MM.1S (cell line): ENCODE measurements at places on chromosomes 2 and 18.
A peak's percentile ranks its signal among the peaks of the same experiment; 100 is the strongest.

- DNase-seq = no peak
Observed at GRCh38 chr2:203344667-203345066, 16.5 kb downstream of the ABI2 start.

- DNase-seq = no peak
Observed at GRCh38 chr2:99537910-99538485, 48.2 kb upstream of the REV1 start.

DNA sequence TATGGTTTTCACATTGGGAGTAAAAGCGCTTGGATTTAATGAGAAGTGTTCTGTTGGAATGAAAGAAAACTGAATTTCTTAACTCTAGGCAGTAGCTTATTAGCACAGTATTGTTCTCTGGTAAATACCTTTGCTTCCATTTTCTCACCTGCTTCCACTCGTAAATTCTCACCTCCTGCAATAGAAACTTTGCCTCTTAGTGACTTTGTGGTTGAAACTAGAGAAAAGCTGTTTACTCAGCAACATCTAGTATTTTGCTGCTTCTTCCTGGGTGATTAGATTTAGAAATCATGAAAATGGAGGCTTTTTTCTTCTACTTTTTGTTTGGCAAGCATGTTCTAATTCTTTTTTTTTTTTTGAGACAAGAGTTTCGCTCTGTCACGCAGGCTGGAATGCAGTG is 385.4 kb downstream of the SPAG16 start:
- DNase-seq = peak; percentile 84

DNA sequence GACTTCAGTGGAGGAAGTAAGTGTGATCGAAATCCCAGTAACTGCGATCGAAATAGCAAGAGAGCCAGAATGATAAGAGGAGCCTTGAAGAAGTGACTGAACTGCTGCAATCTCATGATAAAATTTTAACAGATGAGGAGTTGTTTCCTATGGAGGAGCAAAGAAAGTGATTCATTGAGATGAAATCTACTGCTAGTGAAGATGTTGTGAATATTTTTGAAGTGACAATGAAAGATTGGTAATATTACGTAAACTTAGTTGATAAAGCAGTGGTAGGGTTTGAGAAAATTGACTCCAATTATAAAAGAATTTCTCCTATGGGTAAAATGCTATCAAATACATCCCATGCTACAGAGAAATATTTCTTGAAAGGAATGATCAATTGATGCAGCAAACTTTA is 780.6 kb downstream of the MBD2 start:
- DNase-seq = no peak

- no peak for DNase-seq
Observed at GRCh38 chr2:43460174-43460546, 135.7 kb downstream of the THADA start.

DNA sequence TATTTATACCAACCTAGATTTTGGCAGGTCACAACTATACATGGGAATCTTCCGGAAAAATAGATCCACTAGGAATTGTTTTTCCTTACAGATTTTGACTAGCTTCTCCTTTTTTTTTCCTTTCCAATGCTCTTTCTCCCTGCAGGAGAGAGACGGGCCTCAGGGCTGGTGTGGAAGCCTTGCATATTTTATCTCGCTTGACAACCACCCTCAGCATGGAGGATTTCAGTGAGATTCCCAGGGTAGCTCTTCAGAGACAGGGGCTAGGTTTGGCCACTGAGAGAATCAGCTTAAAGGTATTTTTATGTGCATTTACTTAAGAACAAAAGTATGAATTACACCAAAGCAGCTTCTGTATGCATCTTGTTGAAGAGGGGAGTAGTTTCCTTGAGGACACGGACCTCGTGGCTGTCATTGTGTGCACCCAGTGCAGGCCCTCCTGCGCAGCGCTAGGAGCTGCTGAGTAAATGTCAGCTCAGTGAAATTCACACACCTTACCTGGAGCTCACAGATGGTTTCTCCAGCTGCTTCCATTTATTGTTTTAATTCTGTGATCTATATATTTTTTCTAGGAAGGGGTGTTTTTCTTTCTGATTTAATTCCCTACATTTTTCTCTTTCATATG is 54.4 kb downstream of the TRAPPC12 start:
- no peak for DNase-seq

DNA sequence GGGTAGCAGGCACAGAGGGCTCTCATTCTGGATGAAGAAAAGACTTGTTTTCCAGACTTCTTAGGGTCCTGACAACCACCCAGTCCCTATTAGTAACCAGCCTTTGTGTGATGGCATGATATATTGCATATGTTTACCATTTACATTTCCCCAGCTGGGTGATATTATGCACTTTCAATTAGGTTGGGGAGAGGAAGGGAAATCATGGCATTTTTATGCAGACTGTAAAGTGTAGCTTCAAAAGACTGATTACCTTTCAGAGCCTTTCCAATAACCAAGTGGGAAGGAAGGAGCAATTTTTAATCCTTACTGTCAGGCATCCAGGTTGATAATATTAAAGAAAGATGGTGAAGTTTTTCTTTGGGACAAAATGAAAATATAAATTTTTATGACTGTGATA is 240.8 kb upstream of the NRP2 start:
- no peak for DNase-seq

DNA sequence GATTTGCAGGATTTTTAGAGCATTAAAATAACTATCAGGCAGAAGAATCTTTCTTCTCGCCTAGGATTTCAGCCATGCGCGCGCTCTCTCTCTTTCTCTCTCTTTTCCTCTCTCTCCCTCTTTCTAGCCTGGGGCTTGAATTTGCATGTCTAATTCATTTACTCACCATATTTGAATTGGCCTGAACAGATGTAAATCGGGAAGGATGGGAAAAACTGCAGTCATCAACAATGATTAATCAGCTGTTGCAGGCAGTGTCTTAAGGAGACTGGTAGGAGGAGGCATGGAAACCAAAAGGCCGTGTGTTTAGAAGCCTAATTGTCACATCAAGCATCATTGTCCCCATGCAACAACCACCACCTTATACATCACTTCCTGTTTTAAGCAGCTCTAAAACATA is 137.0 kb downstream of the MEIS1 start:
- no peak for DNase-seq

DNA sequence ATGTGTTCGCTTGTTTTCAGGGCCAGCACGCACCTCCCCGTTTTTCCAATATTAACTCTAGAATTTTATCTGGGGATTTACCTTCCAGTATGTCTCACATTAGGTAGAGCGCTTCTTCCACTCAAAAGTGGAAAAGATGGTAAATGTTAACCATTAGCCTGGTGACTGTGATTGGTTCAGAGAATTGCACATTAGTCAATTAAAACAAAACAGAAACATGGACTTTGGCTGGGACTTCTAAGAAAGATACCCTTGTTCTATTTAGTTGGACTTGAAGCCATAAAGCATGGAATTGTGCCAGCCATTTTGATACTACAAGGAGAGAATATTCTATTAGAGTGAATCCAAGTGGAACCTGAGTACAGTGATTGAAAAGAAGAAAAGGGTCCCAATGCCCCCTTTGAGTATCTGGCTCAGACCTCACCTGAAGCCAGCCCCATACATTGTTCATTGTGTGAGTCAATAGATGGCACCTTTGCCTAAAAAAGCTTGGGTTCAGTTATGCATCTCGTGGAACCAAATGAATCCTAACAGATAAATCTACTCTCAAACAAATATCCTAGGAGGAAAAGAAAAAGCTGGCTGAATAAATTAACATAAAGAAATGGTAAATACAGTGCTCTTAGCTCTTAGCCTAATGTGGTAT is 354.3 kb downstream of the IRS1 start:
- no peak for DNase-seq

- DNase-seq = no peak
Observed at GRCh38 chr2:241706537-241706936, 4.7 kb downstream of the ING5 start.

GRCh38 chr2:127080226-127080937 is 26.6 kb downstream of the BIN1 start:
- DNase-seq = no peak

DNA sequence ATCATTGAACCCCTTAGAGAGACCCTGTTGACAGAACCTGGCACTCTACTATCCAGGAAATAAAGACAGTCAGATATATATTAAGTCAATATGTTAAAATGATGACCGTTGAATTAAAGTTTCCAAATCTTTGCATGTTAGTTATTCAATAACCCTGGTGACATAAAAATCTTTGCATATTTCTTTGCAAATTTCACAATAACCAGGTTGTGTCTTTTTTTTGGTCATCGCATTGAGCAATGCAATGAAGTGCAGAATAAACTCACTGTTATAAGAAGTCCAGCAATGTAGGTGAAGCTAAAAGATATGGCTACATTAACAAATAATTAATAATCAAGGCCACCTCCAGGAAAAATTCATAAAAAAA is 596.9 kb downstream of the NYAP2 start:
- no peak for DNase-seq

DNA sequence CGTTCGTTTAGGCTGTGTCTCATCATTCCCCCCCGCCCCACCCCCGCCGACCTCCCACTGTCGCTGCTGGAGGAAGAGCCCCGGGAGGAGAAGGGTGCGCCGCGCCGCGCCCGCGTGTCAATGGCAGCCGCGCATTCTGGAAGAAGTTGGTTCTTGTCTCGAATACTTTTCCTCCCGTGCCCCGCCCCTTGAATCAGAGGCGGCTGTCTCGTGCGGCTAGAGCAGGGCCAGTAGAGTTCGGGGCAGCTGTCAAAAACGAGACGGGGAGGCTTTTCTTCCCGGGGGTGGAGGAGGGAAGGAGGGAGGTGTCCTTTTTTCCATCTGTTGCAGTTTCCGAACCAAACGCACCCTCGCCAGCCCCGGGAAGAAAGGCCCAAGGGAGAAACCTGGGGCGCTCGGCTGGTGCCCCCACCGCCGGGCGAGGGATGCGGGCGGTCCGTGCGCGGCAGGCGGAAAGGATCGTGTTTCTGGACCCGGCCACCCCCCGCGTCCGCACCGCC is 410 bp upstream of the TGIF1 start:
- DNase-seq = no peak

DNA sequence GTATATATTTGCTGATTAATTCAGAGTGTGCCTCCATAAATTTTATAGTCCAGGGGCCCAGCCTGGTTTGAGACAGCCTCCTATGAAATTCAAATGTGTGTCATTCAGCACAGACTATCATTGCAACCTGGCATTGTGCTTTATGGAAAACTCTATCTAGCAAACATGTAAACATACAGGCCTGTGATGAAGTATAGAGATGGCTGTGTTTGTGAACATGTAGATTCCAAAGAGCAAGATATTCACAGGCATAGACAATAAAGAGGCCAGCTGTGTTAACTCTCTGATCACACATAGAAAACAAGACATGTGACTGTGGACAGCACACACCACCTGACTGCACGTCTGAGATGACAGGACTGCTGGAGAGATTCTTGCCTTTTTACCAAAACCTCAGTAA is 297.9 kb downstream of the EN1 start:
- DNase-seq = no peak

DNA sequence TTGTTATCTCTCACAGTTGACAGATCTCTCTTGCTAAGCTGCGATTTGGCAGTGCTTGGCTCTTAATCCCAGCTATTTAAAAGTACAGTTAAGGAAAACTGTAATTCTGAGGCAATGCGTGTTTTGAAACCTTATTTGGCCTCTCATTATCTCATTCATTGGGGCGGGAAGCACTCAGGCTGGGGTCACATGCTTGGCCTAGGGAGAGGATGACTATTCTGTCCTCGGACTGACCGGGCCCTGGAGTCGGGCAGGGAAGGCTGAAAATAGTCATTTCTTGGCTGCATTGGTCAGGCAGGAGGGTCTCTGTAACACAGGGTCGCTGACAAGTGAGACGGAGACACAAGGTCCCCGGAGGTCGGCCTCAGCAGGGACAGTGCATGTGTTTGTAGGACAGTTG is 20.2 kb upstream of the EMILIN2 start:
- DNase-seq = no peak

- no peak for DNase-seq
Observed at GRCh38 chr2:144085016-144085415, 434.9 kb downstream of the ZEB2 start.

- no peak for DNase-seq
Observed at GRCh38 chr2:119468154-119468955, 36.7 kb downstream of the TMEM37 start.

GRCh38 chr2:195342061-195342460 is 315.0 kb upstream of the SLC39A10 start:
- no peak for DNase-seq

DNA sequence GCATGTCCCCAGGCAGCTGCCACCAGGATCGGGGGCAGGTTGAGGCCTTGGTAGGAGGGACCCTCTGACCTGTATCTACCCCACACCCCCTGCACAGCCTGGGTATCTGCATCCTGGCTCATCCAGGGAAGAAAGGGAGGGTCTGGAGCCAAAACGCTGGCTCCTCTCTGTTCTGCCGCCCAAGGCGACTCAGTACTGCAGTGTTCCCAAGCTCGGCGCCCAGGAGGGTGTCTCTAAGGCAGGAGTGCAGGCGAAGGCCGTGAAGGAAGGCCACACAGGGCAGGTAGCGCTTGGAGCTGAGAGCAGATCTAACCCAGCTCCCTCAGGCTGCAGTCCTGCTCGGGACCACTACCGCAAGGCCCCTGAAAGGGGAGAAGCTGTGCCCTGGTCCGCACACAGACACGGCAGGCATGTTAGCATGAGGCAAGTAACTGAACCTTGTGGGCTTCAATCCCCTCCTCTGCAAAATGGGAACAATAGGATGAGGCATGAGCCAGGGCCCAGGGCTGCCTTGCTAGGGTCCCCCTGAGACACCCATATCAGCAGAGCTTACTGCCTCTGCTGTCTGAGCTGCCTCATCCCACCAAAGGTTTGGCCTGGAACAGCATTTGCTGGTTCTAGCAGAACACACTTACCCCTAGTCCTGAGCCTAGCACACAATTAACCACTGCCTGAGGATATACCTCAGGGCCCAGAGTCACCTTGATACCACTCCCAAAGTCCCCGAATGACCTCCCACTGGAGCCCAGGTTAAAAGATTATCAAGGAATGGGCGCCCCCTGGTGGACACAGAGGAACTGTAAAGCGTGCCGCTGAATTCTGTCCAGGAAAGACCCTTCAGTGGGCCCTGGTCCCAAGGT is 6.5 kb downstream of the PTMA start:
- DNase-seq = peak; percentile 67
